ENCODE measurements at places on chromosomes 1 and 21. TPM values are rescaled to one million over a fixed set of nuclear protein-coding genes. Genes with fewer than 3 reads are reported as not detected.

Gene KRTAP19-3
- not detected for total RNA-seq

Gene KRTAP20-3
- not detected for total RNA-seq

Gene TYW3
- total RNA-seq, result 16.4 TPM

Gene PIGK
- 56.6 TPM for total RNA-seq

Gene ENO1
- 2,702 TPM for total RNA-seq

Gene APP
- 1,335 TPM for total RNA-seq

Gene EVA1B
- total RNA-seq, result 108 TPM

Gene LCE1F
- not detected for total RNA-seq

Gene BCAR3
- 46.5 TPM for total RNA-seq

Gene ATAD3A
- total RNA-seq, result 64.7 TPM

Gene C1orf94
- total RNA-seq, result not detected

Gene RNF186
- total RNA-seq, result not detected

Gene NPR1
- total RNA-seq, result 18.5 TPM

Gene OPTC
- not detected for total RNA-seq

Gene SLC16A4
- 15.3 TPM for total RNA-seq
